Stimulated activated CD8-positive, alpha-beta memory T cell treated with anti-CD3 and anti-CD28 coated beads, Interleukin-7, amount 100 ng/mL, for 1 hour (primary cell): ENCODE measurements at places on chromosomes 16 and 17.

GRCh38 chr16:54545854-54546511 lies 259.4 kb upstream of the IRX3 start:
- DNase-seq, result no peak

DNA sequence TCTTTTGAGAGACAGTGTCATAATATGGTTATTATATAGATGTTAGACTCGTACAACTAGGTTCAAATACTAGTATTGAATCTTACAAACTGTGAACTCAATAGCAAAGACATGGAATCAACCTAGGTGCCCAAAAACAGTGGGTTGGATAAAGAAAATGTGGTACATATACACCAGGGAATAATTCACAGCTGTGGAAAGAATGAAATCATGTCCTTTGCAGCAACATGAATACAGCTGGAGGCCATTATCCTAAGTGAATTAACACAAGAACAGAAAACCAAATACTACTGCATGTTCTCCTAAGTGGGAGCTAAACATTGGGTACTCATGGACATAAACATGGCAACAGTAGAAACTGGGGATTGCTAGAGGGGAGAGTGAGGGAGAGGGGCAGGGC lies 8.1 kb downstream of the PHKB start:
- no peak for DNase-seq

GRCh38 chr17:72434991-72435618 lies 314.3 kb downstream of the SOX9 start:
- no peak for DNase-seq

GRCh38 chr17:44900894-44901293 lies 1.6 kb upstream of the EFTUD2 start:
- no peak for DNase-seq

- DNase-seq, result no peak
Measured at GRCh38 chr17:44549686-44550085, 7.6 kb upstream of the FZD2 start.

DNA sequence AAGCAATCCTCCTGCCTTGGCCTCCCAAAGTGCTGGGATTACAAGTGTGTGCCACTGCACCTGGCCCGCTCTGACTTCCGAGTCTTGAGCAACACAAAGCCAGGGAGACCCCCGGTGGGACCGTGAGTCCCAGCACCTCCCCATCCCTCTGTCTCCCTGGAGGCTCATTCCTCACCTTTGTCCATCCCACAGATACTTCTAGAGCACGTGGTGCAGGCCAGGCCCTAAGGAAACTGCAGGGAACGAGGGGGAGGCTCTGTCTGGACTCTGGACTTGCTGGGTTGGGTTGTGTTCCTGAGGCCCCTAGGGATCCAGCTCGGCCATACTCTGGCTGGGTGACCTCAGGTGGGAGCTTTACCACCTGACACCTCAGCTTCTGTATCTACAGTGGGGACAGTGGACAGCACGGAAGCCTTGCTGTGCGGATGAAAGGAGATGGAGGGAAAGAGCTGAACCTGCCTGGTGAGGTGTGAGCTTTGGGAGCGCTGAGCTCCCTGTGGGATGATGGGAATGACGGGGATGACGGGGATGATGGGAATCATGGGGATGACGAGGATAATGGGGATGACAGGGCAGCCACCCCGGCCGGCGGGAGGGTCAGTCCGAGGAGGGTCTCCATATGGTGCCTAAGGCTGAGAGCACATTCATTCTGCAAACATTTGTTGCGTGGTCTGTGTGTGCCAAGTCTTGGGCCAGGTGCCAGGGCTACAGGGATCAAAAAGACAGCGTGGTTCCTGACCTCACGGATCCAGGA lies 26.6 kb downstream of the C16orf74 start:
- no peak for DNase-seq

GRCh38 chr16:2967211-2967631 lies 1.9 kb upstream of the PAQR4 start:
- no peak for DNase-seq

- DNase-seq, result no peak
Measured at GRCh38 chr17:48513666-48514455, 16.9 kb downstream of the HOXB1 start.

DNA sequence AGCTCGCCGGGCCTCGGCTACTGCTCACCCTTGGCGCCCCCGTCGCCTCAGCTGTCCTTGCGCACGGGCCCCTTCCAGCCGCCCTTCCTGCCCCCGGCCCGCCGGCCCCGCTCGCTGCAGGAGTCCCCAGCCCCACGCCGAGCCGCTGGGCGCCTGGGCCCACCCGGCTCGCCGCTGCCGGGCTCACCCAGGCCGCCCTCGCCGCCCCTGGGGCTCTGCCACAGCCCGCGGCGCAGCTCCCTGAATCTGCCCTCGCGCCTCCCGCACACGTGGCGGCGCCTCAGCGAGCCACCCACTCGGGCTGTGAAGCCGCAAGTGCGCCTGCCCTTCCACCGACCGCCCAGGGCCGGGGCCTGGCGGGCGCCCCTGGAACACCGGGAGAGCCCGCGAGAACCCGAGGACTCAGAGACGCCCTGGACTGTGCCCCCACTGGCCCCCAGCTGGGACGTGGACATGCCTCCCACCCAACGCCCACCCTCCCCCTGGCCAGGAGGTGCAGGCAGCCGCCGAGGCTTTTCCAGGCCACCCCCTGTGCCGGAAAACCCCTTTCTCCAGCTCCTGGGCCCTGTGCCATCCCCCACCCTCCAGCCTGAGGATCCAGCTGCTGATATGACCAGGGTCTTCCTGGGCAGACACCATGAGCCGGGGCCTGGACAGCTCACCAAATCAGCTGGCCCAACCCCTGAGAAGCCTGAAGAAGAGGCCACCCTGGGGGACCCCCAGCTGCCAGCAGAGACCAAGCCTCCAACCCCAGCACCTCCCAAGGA lies 12.8 kb downstream of the MYO15A start:
- no peak for DNase-seq

DNA sequence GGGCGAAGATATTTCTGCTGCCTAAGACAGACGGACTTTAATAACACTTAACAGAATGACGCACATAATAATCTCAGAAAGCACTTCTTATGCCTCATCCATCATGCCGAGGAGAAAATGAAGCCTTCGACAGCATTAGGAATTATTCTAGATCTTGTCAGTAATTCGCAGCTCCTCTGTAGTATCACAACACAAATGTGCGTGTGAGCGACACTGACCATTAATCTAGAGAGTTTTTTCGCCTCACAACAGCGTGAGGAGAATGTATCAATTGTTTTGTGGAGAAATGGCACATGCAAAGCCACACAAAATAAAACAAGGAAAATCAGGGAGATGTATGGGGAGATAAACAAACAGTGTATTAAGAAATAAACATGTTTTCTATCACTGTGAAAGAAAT lies 410.2 kb upstream of the PSMD7 start:
- no peak for DNase-seq

DNA sequence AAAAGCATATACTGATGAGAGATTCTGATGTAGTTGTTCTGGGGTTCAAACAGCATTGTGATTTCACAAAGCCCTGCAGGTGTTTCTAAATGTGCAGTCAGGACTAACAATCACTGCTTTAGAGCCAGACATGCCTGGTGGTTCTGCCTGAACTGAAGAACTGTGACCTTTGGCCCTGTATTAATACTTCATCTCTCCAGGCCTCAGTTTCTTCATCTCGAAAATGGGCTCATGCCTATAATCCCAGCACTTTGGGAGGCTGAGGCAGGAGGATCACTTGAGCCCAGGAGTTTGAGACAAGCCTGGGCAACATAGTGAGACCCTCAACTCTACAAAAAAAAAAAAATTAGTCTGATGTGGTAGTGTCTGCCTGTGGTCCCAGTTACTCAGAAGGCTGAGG lies 3.9 kb downstream of the DNAI2 start:
- DNase-seq, result no peak

GRCh38 chr16:73268366-73268993 lies 220.6 kb upstream of the ZFHX3 start:
- DNase-seq, result no peak

DNA sequence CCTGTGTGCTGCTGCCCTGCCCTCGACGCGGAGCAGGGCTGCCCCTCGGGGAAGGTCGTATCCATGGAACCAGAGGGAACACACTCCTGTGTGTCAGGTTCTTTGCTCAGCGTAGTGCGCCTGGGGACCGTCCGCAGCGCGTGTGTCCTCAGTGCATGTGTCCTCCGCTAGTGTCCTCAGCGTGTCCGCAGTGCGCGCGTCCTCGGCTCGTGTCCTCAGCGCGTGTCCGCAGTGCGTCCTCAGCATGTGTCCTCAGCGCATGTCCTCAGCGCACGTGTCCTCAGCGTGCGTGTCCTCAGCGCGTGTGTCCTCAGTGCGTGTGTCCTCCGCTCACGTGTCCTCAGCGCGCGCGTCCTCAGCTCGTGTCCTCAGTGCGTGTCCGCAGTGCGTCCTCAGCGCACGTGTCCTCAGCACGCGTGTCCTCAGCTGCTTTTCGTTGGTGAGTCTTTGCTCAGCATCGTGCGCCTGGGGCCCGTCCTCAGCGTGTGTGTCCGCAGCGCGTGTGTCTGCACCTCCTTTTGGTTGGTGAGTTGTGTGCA lies 59.2 kb upstream of the ZNF750 start:
- no peak for DNase-seq

GRCh38 chr16:21186326-21186691 lies 25.1 kb downstream of the ZP2 start:
- no peak for DNase-seq

DNA sequence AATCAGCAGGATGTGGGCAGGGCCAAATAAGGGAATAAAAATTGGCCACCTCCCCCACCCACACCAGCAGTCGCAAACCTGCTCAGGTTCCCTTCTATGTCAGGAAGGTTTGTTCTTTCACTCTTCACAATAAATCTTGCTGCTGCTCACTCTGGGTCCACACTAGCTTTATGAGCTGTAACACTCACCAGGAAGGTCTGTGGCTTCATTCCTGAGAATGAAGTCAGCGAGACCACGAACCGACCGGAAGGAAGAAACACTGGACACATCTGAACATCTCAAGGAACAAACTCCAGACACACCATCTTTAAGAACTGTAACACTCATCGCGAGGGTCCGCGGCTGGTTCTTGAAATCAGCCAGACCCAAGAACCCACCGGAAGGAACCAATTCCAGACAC lies 115.5 kb upstream of the TBX2 start:
- no peak for DNase-seq
